Panc1 (cell line): ENCODE measurements at places on chromosomes 1 and 21.

DNA sequence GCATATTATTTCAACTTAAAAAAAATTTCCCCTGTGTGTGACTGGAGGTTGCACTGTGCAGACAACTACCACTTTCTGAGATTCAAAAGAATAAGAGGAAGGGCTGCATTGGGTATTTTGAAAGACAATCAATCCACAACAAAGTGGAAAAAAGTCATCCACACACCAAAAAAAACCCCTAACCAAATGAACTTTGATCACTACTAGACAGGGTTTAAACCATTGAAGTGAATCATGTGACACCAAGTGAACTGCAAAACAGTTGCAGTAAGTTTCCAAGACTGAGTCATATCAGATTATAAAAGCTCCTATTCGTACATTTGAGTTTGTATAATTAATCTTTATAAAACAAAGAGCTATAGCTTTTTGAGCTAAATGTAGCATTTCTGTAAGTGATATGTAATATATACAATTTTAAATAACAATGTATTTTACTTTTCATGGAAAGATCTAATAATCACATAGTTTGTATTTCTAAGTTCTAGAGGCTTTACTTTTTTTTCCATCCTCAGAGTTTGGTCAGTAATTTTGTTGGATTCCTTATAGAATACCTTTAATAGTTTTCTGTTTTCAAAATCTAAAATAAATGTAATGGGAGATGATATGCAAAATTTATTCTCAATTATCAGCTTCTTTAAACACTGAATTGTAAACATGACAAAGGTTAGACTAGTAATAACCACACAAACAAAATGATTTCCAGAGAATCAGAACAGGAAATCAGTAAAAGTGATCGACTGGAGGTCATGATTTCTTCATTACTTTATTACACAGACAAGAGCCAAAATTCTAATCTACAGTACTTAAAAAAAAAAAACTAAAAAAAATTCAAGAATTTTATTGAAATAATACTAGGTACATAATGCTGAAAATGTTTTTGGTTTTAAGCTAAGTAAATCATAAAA lies 50.5 kb upstream of the GFI1 start:
- no peak for DNase-seq

GRCh38 chr21:41622831-41623548 lies 115.0 kb upstream of the TMPRSS2 start:
- DNase-seq = no peak

GRCh38 chr1:105102371-105102770 lies 1352.7 kb downstream of the AMY1C start:
- DNase-seq = no peak

GRCh38 chr1:65254320-65255034 lies 54.9 kb upstream of the DNAJC6 start:
- DNase-seq = no peak

- no peak for DNase-seq
Measured at GRCh38 chr1:59124166-59124565, 172.7 kb upstream of the FGGY start.
